ENCODE measurements at places on chromosomes 3 and 15. TPM values are rescaled to one million over a fixed set of nuclear protein-coding genes. Genes with fewer than 3 reads are reported as not detected.
A peak's percentile ranks its signal among the peaks of the same experiment; 100 is the strongest.

Gene GOLGA6L10
- 2.3 TPM for total RNA-seq

Gene MYO5C
- 35.6 TPM for total RNA-seq

Gene GOLGA8T
- not detected for total RNA-seq

Gene ASB14
- total RNA-seq = not detected

Gene TRPM1
- total RNA-seq = not detected

Gene CP
- total RNA-seq = 0.28 TPM

Gene P3H2
- total RNA-seq = 20.9 TPM

Gene HRG
- total RNA-seq = 0.58 TPM

Gene RARRES1
- total RNA-seq = 20.5 TPM

Gene ADCY5
- not detected for total RNA-seq

DNA sequence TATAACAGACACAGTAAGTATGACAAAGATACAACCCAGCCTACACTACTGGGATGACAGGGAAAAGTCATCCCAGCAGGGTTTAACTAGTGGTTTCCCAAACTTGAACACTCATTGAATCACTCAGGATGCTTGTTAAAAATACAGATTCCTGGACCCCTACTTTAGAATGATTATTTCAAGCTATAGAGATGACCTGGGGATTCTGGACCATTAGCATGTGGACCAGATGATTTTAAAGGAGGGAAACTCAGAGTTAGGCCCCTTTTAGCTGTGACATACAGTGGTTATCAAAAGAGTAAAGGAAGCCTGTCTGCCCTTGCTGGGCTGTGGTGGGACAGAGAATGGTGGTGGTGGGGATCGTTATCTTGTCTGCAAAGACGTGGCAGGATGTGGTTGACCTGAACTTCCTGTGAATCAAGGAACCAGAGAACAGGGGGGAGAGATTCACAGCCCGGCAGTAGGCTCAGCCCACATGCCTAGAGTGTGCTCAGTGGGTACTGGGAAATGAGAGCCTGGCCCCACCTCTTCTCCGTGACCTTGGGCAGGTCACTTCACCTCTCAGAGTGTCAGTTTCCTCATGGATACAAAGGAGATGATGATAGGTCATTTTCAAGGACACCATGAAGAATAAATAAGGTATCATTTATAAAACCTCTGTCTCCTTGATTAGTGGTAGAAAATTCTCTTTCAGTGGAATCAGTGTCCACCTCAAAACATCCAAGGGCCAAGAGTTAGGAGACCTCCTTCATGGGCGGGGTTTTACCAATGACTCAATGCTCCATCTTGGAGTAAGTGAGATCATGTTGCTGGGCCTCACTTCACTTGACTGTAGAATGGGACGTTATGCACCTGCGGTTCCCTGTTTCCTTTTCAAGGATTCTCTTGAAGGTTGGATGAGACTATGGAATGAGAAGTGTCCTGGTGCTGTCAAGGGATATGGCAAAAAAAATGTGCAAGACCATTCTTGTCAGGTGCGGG is 306.5 kb downstream of the RPLP1 start:
- H3K36me3 ChIP-seq = no peaks in the 10 kb centered on the region
- H3K4me3 ChIP-seq = no peak overlapping the region
- H3K4me1 ChIP-seq = peaks cover 49% of the 10 kb centered on the region
- peak overlapping the region; percentile 47 for H3K27ac ChIP-seq
- no peak for DNase-seq
- H3K27me3 ChIP-seq = no peaks in the 10 kb centered on the region

DNA sequence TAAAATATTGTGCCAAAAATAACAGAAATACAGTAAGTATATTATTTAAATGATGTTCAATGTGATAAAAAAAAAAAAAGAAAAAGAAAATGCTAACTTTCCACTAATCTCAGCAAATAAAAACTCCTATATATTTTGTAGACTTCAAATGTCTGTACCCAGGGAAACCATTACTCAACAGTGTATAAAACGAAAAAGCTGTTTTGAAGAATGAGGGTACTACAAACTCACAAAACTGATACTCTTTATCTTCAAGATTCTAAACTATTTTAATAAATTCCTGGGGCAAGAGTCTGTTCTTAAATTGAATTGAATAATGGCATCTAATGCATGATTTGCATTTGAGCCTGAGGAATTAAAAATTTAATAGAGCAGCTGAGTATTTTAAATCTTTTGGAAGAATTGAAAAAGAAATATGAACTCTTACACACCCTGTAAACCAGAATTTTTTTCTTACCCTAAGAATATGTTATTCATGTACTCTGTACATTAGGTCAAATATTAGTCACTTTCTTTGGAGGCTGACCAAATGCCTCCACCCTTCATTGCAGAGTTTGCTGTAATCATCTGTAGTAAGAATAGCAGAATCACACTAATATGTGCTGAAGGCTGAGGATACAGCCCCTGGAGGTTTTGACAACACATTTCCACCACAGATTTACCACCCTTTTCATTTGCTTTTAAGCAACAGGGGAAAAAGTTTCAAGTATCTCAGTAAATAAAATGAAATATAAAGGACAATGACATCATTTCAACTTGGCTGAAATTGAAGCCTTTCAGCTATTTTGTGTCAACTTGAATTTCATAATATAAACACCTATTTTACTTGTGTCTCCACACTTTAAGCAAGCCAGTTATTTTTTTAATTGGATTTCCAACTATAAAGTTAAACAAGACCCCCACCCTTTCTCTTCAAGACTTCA is 79.7 kb downstream of the FBN1 start:
- no peaks in the 10 kb centered on the region for H3K27me3 ChIP-seq
- H3K36me3 ChIP-seq = no peaks in the 10 kb centered on the region

- no peak overlapping the region for H3K4me3 ChIP-seq
- DNase-seq = peak; percentile 94
- H3K27ac ChIP-seq = peak overlapping the region; percentile 25
- H3K27me3 ChIP-seq = no peaks in the 10 kb centered on the region
- H3K4me1 ChIP-seq = peaks cover 66% of the 10 kb centered on the region
Observed at GRCh38 chr3:14265246-14265962, 86.8 kb downstream of the LSM3 start.

DNA sequence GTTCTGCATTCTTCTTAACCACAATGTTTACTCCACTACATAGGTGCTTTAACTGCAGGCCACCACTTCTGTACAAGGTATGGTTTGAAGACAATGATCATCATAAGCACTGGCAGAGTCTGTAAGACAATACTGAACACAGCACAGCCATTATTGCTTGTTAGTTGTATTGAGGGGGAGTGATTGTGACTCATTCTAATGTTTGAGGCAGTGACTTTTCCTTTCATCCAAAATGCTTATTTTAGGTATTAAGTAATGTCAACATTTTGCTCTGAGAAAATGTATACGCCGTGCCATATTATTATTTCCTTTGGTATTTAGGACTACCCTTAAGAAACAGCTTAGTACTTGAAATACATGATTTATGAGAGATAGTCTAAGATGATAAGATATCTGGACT is 618.2 kb upstream of the ZNF717 start:
- no peaks in the 10 kb centered on the region for H3K36me3 ChIP-seq
- H3K4me3 ChIP-seq = no peak overlapping the region
- no peak overlapping the region for H3K27ac ChIP-seq
- no peak for DNase-seq
- H3K27me3 ChIP-seq = no peaks in the 10 kb centered on the region
- H3K4me1 ChIP-seq = no peaks in the 10 kb centered on the region

GRCh38 chr3:105915524-105915923 is 46.7 kb upstream of the CBLB start:
- H3K4me1 ChIP-seq = no peaks in the 10 kb centered on the region
- no peak overlapping the region for H3K4me3 ChIP-seq
- H3K27me3 ChIP-seq = no peaks in the 10 kb centered on the region

GRCh38 chr15:64426845-64427465 is 33.4 kb upstream of the ZNF609 start:
- no peaks in the 10 kb centered on the region for H3K27me3 ChIP-seq
- 0 out of 2 replicates have a peak, but pooled peaks cover 7% of the 10 kb centered on the region for H3K36me3 ChIP-seq
- no peak for DNase-seq
- no peak overlapping the region for H3K27ac ChIP-seq

GRCh38 chr15:81955382-81956062 is 90.3 kb downstream of the MEX3B start:
- H3K36me3 ChIP-seq = no peaks in the 10 kb centered on the region
- H3K27me3 ChIP-seq = peaks cover 15% of the 10 kb centered on the region
- DNase-seq = no peak
- H3K4me1 ChIP-seq = no peaks in the 10 kb centered on the region

DNA sequence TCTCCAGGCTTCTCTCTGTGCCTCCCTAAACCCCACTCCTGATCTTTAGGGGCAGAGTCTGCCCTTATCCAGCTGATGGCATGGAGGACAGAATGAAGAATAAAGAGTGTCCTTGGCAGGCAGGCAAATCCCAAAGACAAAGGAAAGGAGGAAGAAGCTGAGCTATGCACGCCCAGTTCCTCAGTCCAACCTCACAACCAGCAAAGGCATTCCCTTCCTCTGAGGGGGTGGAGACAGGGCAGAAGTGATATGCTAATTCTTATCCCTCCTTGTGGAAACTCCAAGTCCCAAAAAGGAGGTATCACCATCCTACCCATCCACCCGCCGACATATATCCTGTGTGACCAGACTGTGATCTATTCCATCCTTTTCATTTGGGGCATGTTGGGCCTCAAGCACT is 10.5 kb upstream of the CCDC54 start:
- peaks cover 19% of the 10 kb centered on the region for H3K4me1 ChIP-seq
- peak; percentile 45 for DNase-seq
- no peaks in the 10 kb centered on the region for H3K27me3 ChIP-seq
- H3K4me3 ChIP-seq = no peak overlapping the region
- H3K36me3 ChIP-seq = peaks cover 5% of the 10 kb centered on the region

GRCh38 chr3:189233225-189233858 is 61.6 kb downstream of the TPRG1 start:
- peak; percentile 74 for DNase-seq
- H3K4me1 ChIP-seq = 0 out of 2 replicates have a peak, but pooled peaks cover 7% of the 10 kb centered on the region

DNA sequence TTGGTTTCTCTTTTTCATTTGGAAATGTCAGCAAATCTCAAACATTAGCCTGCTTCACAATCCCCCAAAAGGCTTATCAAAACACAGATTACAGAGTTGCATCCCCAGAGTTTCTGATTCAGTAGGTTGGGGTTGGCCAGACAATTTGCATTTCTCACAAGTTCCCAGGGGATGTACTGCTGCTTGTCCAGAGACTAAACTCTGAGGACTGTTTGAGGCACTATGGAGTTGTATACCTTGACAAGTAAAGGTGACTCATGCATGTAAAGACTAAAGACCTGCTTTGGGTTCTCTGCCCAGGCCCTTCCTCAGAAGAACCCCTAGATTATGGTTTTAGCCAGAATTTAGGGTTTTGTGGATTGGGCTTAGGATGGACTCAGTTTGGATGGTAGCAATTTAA is 151.1 kb upstream of the ARHGEF26 start:
- no peaks in the 10 kb centered on the region for H3K27me3 ChIP-seq
- no peak overlapping the region for H3K4me3 ChIP-seq
- no peak overlapping the region for H3K27ac ChIP-seq
- no peaks in the 10 kb centered on the region for H3K4me1 ChIP-seq

- no peaks in the 10 kb centered on the region for H3K4me1 ChIP-seq
- no peaks in the 10 kb centered on the region for H3K36me3 ChIP-seq
- H3K27ac ChIP-seq = no peak overlapping the region
- H3K27me3 ChIP-seq = no peaks in the 10 kb centered on the region
Observed at GRCh38 chr15:33675246-33675645, 293.1 kb upstream of the CHRM5 start.

GRCh38 chr3:38588371-38588971 is 61.0 kb downstream of the SCN5A start:
- no peak for DNase-seq
- no peak overlapping the region for H3K4me3 ChIP-seq
- no peaks in the 10 kb centered on the region for H3K36me3 ChIP-seq
- H3K27ac ChIP-seq = no peak overlapping the region
- peaks cover 65% of the 10 kb centered on the region for H3K27me3 ChIP-seq
- H3K4me1 ChIP-seq = no peaks in the 10 kb centered on the region

GRCh38 chr3:142930463-142930862 is 33.0 kb downstream of the PAQR9 start:
- no peaks in the 10 kb centered on the region for H3K36me3 ChIP-seq
- no peak for DNase-seq
- H3K4me3 ChIP-seq = no peak overlapping the region
- no peaks in the 10 kb centered on the region for H3K27me3 ChIP-seq
- H3K4me1 ChIP-seq = no peaks in the 10 kb centered on the region

DNA sequence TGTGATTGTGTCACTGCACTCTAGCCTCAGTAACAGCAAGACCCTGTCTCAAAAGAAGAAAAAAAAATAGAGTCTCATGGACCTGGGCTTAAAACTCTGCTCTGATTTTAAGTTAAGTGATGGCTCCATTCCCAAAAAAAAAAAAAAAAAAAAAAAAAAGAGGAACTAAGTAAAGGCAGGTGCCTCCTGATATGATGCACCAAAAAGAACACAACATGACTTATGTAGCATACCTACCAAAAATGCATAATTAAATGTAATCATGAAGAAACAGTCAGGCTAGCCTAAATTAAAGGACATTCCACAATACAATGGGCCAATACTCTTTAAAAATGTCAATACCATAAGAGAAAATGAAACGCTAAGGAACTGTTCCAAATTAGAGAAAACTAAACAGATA is 5.4 kb upstream of the IREB2 start:
- no peak for DNase-seq
- peaks cover 19% of the 10 kb centered on the region for H3K27me3 ChIP-seq
- no peak overlapping the region for H3K4me3 ChIP-seq
- no peak overlapping the region for H3K27ac ChIP-seq

DNA sequence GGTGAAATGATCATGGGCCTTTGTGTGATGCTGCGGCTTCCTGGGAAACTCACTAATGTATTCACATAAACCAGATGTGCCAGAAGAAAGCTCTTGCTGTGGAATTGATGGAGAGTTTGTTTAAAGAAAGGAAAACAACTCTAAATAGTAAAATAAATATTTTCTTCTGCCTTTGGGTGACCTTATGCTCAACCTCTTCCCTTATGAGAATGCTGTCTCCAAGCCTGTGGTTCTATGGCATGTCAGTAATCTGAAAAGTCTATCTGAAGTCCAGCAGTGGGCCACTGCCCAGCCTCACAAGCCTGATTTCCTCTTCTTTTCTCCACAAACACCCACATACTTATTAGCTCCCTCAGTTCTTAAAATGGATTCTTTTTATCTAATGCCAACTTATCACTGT is 49.9 kb upstream of the PHLDB2 start:
- H3K36me3 ChIP-seq = no peaks in the 10 kb centered on the region
- H3K4me1 ChIP-seq = peaks cover 44% of the 10 kb centered on the region
- no peak overlapping the region for H3K27ac ChIP-seq
- H3K4me3 ChIP-seq = no peak overlapping the region
- no peaks in the 10 kb centered on the region for H3K27me3 ChIP-seq
- peak; percentile 26 for DNase-seq
